ENCODE measurements at places on chromosomes 2 and 18. TPM values are rescaled to one million over a fixed set of nuclear protein-coding genes. Genes with fewer than 3 reads are reported as not detected.

Gene OTX1
- total RNA-seq = 6.4 TPM

Gene LOXHD1
- 0.77 TPM for total RNA-seq

Gene TMEM163
- 4.7 TPM for total RNA-seq

Gene SERPINB3
- total RNA-seq = not detected

Gene CCDC88A
- total RNA-seq = 406 TPM

Gene TSPYL6
- 0.44 TPM for total RNA-seq

Gene LRATD1
- 24.7 TPM for total RNA-seq

Gene DSG4
- not detected for total RNA-seq

Gene DYNAP
- not detected for total RNA-seq

Gene CAD
- total RNA-seq = 34.4 TPM

Gene GAREM1
- 10.3 TPM for total RNA-seq

Gene ACOXL
- 0.16 TPM for total RNA-seq

Gene CDH20
- total RNA-seq = 36.9 TPM

Gene CD8A
- 0.27 TPM for total RNA-seq

Gene LOXL3
- 22.8 TPM for total RNA-seq

Gene ACTR3
- total RNA-seq = 125 TPM

Gene RPRM
- 10.5 TPM for total RNA-seq
